ENCODE measurements at places on chromosomes 2 and 18.

- no peak for DNase-seq
These were observed 209.1 kb downstream of the TNS1 start for GRCh38 chr2:217793566-217794132.

DNA sequence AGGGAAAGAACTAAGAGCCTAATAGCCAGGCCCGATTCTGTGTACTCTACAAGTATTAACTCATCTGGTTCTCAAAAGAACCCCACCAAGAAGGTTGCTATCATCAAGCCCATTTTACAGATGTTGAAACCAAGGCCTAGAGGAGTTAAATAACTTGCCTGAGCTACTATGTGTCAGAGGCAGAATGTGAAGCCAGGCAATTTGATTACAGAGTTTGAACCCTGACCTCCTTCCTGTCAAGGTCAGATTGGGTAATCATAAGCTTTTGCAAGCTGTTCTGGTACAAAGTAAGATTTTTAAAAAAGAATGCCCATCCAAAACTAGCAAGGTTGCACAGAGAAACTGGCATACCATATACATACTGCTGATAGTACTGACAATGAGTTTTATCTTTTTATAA, 227.1 kb downstream of the HAUS1 start:
- no peak for DNase-seq

DNA sequence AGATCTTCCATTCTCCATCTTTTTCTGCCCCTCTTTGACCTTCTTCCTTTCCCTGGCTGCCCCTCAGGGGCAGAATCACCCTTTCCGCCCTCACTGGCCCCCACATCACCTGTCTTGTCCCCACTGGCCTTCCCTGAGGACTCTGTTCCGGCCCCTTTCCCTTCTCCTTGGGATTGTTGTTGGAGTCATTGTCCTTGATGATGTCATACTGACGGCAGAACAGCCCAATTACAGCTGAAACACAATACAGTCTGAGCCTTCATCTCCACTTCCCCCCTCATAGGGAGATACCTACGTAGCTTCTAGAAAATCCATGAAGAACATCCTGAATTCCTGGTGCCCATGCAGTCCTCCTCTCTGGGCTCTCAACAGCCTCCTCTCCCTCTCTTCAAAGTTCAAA, 2.4 kb downstream of the FNDC4 start:
- no peak for DNase-seq

DNA sequence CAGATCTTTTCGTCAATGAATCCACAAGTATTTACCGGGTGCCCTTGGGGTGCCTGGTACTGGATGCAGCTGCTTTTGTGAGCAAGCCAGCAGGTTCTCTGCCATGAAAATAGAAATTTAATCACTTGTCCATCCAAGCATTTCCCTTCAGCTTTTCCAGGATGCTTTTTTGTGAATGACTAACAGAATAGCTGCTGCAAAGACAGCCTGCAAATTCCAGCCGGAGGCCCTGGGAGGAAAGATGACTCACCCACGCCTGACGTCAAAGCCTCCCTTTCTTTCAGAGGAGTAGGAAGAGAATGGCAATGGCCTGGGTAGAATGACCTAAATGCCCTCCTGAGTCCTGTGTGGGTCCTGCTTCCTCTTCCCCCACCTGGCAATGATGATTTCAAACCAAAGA, 111.9 kb downstream of the AP1S3 start:
- DNase-seq: no peak

- DNase-seq: peak; percentile 28
These were observed 55.1 kb upstream of the MAP4K3 start for GRCh38 chr2:39492095-39492590.

GRCh38 chr2:211133766-211134165, 577.4 kb downstream of the CPS1 start:
- no peak for DNase-seq

- no peak for DNase-seq
These were observed 1.7 kb upstream of the GATA6 start for GRCh38 chr18:22167471-22168241.

GRCh38 chr2:2731101-2731815, 400.2 kb upstream of the MYT1L start:
- DNase-seq: no peak

DNA sequence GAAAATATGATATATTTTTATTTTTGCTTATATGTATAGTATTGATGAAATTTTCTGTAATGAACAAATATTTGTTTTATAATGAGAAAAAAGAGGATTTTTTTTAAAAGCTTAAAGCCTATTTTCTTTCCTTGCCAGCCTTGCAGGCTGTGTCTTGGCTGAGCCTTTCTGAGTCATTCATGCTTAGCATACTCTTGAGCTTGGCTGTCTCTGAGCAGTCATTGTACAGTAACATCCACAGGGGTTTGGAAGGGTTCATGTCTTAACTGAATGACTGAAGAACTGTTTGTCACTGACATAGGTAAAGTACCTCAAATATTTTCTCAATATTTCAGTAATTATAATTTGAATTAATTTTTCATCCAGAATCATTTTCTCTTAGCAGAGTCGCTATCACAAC, 49.3 kb downstream of the GPR39 start:
- DNase-seq: no peak

DNA sequence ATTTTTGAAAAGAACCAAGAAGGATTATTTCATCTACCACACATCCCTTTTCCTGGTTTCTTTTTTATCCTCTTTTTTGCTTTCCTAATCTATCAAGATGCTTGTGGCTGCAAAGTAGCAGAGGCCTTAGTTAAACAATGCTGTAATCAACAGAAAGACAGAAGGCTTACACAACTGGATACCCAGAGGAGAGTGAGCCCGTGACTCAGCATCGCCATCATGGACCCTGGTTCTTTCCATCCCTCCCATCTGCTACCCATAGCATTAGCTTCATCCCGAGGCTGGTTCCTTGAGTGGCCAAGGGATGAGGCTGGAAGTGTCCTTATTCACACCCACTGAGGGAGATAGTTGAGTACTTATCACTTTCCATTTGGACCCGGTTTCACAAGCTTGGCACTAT, 7.5 kb upstream of the HAAO start:
- DNase-seq: no peak

DNA sequence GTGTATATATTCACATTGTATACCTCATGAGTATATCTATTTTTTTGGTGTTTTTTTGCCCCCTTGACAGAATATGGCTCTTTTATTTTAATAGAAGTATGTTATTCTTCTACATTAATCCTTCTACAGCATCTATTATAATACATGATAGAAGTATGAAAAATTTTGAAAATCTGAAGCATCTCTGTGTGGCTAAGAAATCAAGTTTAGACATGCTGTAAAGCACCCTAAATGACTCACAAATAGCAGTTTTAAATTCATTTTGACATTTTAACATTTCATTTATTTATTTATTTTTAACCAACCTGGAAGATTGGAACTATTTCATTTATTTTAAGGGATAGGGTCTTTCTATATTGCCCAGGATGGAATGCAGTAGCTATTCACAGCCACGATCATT, 33.8 kb upstream of the ROCK1 start:
- no peak for DNase-seq

DNA sequence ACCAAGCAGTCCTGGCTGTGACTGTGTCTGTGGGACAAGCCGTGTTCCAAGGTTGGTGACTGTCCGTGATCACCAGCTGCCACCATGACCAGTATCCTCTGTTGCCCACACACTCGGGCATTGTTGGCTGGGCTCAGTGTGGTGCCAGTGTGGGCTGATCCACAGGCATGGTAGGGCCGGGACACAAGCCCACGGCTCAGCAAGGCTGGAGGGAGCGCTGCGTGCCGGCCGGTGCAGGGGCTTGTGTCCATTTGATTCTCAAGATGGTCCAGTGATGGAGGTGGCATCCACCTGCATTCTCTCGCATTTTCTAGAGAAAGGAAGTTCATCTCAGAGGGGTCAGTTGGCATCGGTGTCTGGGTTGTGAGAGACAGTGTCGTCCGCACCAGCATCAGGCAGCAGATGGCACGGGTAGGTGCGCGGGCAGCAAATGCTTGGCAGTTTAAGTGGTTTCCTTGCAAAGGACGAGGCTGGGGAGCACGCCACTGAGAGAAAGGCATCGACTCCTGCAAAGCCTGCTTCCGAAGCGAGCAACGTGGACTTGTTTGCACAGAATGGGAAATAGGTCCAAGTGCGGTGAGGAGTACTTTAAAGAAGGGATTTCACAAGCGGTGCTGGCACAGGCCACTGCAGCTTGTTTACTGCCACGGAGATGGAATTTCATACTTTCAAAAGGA, 20.9 kb downstream of the TWIST2 start:
- DNase-seq: no peak

GRCh38 chr2:154228566-154229280, 357.0 kb downstream of the GALNT13 start:
- no peak for DNase-seq

- DNase-seq: no peak
These were observed 30.2 kb downstream of the LONRF2 start for GRCh38 chr2:100292022-100292580.

DNA sequence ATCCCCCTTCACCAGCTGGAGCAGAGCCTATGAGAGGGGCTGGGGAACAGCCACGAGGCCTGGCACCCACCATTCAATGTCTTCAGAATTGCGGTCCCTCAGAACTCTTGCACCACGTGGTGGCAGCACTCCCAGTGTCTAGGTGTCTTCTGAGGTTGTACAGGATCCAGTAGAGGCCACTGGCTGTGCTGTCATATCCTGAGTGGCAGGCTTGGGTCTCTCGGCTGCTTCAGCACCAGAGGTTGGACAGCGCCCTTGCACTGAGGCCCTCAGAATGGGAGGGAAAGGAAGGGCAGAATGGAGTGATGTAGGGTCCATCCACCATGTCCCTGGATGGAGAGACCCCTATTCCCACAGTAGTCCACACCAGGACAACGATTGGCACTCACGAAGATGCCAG, 112.0 kb upstream of the TEKT4 start:
- peak; percentile 14 for DNase-seq

DNA sequence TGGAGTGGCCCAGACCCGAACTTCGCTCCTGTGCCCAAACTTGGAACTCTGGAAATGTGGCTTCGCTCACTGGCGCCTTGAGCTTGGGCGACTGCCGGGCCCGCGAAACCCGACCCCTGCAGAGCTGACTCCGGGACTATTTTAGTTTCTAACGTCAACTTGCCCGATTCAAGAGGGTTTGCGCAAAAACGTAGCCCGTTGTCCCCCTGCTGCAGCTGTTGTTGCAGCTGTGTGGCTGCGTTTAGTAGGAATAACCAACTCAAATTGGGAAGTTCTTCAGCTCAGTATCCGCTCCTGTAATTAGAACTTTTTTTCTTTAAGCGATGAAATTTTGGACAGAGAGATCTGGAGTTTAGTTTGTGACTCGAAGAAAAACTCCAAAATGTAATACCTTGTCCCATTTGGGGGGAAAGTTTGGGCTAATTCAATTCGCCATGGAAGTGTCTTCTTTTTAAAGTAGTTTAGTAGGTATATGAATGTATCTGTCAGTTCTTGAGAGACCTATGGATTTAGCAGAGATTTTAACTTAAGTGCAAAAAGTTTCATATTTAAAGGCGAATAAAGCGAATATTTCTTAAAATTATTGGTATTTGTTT, 559 bp downstream of the MYL12A start:
- DNase-seq: no peak

DNA sequence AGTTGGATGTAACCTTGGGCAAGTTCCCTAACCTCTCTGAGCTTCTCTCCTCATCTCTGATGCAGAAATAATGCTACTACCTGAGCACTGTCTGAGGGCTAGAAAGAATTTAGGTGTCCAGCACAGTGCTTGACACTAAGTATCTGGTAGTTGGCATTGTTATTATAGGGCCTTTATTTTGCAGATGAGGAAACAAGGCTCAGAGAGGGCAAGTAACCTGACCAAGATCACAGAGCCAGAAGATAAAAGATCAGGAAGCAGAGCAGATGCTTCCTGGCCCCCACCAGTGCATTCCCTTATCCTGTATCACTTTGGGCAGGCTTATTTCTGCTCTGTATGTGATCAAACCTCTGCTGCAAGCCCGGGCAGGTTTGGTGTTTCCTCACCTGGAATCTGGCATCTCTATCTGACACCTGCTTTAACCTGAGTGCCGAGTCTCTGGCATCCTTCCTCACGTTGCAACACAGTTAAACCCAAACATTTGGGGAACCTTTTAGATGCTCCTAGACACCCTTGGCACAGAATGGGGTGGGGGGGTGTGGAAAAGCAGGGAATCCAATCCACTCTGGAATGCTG, 69.9 kb downstream of the PLB1 start:
- no peak for DNase-seq

DNA sequence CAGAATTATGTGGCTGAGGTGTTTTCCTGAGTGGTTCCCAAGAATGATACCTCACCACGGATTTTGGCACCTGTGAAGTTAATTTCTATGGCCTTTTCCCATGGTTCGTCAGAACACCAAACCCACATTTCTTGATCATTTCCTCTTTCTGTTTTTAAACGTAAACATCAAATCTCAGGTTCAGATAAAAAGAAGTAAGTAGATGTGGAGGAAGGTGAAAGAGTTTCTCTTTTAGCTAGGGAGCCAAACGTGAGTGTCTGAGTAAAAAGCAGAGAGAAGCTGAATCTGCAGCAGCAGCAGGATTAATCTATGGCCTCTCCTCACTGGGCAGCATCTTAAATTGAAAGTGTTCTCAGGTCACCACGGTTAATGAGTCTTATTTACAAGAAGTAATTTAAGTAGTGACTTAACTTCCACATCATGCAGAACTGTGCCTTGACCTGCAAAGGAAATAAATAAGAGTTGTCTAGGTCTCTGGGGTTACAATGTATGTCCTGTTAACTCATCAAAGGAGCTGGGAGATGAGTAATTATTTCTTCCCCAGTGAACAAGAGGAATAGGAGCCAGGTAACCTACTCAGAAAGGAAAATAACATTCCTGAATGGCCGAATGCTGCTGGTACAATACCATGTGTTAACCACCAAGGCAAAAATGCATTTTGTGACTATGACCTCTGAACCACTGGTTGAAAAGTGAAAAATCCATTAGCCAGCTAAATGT, 139.6 kb upstream of the NETO1 start:
- no peak for DNase-seq

- DNase-seq: no peak
These were observed 180.0 kb downstream of the GLI2 start for GRCh38 chr2:120915670-120916069.

DNA sequence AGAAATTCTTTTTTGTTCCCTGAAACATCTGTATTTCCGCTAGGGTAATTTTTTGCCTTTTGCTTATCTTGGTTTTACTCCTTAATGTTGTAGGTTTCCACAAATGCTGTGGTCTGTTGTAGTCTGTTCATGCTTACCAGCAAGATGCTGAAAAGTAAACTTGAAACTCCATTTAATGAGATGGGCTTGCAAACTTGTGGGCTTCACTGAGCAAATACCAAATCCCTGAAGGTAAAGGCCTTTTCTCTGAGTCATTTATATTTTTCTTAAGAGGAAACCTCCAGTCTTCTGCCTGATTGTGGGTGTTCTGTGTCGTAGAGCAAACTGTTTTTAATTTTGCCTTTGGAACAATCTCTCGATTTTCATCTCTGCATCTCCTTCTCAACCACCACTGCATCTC, 9.3 kb downstream of the SP140 start:
- DNase-seq: no peak
